ENCODE measurements at places on chromosomes 11 and 22. TPM values are rescaled to one million over a fixed set of nuclear protein-coding genes. Genes with fewer than 3 reads are reported as not detected.

OR5P2 gene
- total RNA-seq = not detected

GRCh38 chr11:46210133-46210636, 67.3 kb upstream of the CREB3L1 start:
- H3K4me1 ChIP-seq = peaks cover 13% of the 10 kb centered on the region
- peaks cover 16% of the 10 kb centered on the region for H3K27me3 ChIP-seq
- peak overlapping the region; percentile 20 for H3K4me3 ChIP-seq
- peak overlapping the region; percentile 10 for H3K27ac ChIP-seq
- DNase-seq = peak; percentile 42
- peaks cover 2% of the 10 kb centered on the region for H3K36me3 ChIP-seq

GRCh38 chr11:122042981-122043380, 73.0 kb downstream of the BLID start:
- H3K36me3 ChIP-seq = no peaks in the 10 kb centered on the region
- no peaks in the 10 kb centered on the region for H3K4me1 ChIP-seq
- no peak for DNase-seq
- no peaks in the 10 kb centered on the region for H3K27me3 ChIP-seq

GRCh38 chr11:88689548-88690240, 352.2 kb upstream of the CTSC start:
- H3K4me3 ChIP-seq = no peak overlapping the region
- H3K4me1 ChIP-seq = no peaks in the 10 kb centered on the region
- H3K27ac ChIP-seq = no peak overlapping the region
- no peaks in the 10 kb centered on the region for H3K36me3 ChIP-seq
- H3K27me3 ChIP-seq = no peaks in the 10 kb centered on the region
- DNase-seq = no peak

PSMD13 gene
- 166 TPM for total RNA-seq

GRCh38 chr11:33514079-33514925, 186.3 kb downstream of the C11orf91 start:
- DNase-seq = no peak
- no peak overlapping the region for H3K4me3 ChIP-seq
- no peak overlapping the region for H3K27ac ChIP-seq
- H3K27me3 ChIP-seq = peaks cover 7% of the 10 kb centered on the region
- no peaks in the 10 kb centered on the region for H3K36me3 ChIP-seq

GRCh38 chr11:17570034-17570433, 23.0 kb downstream of the OTOG start:
- H3K36me3 ChIP-seq = no peaks in the 10 kb centered on the region
- H3K4me1 ChIP-seq = peaks cover 6% of the 10 kb centered on the region
- H3K27ac ChIP-seq = no peak overlapping the region
- H3K27me3 ChIP-seq = peaks cover 9% of the 10 kb centered on the region
- no peak overlapping the region for H3K4me3 ChIP-seq

DNA sequence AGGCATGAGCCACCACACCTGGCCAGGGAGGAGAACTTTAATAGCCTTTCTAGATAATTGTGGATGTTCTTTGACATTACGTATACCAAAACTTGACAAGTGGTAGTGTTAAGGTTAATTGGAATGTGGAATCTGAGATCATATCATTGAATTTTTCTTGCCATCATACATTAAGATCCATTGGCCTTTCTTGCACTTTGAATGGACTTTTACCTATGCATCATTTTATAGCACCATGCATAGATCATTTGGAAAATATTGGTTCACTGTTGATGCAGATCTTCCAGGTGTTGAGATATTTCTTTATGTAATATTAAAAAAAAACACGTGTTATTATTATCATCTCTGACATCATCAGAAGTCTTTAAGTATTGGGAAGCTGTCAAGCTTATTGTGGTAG, 36.5 kb downstream of the ACER3 start:
- no peak overlapping the region for H3K4me3 ChIP-seq
- no peak for DNase-seq
- no peaks in the 10 kb centered on the region for H3K36me3 ChIP-seq
- no peaks in the 10 kb centered on the region for H3K4me1 ChIP-seq
- no peak overlapping the region for H3K27ac ChIP-seq
- H3K27me3 ChIP-seq = no peaks in the 10 kb centered on the region

- no peaks in the 10 kb centered on the region for H3K36me3 ChIP-seq
- DNase-seq = no peak
- H3K4me3 ChIP-seq = no peak overlapping the region
- peaks cover 2% of the 10 kb centered on the region for H3K4me1 ChIP-seq
- H3K27me3 ChIP-seq = peaks cover 26% of the 10 kb centered on the region
- no peak overlapping the region for H3K27ac ChIP-seq
Observed at GRCh38 chr22:46024136-46024840, 47.3 kb upstream of the WNT7B start.

GRCh38 chr22:42947211-42947990, 67.5 kb downstream of the PACSIN2 start:
- DNase-seq = no peak
- H3K36me3 ChIP-seq = peaks cover 2% of the 10 kb centered on the region

BBOX1 gene
- not detected for total RNA-seq

PKP3 gene
- 0.18 TPM for total RNA-seq

- DNase-seq = no peak
- H3K27ac ChIP-seq = no peak overlapping the region
- H3K36me3 ChIP-seq = no peaks in the 10 kb centered on the region
Observed at GRCh38 chr11:132330515-132330914, 960.1 kb downstream of the NTM start.

- H3K27ac ChIP-seq = no peak overlapping the region
- peaks cover 6% of the 10 kb centered on the region for H3K4me1 ChIP-seq
- no peak overlapping the region for H3K4me3 ChIP-seq
- H3K36me3 ChIP-seq = peaks cover 48% of the 10 kb centered on the region
Observed at GRCh38 chr22:41178425-41178975, 26.6 kb upstream of the L3MBTL2 start.

DNA sequence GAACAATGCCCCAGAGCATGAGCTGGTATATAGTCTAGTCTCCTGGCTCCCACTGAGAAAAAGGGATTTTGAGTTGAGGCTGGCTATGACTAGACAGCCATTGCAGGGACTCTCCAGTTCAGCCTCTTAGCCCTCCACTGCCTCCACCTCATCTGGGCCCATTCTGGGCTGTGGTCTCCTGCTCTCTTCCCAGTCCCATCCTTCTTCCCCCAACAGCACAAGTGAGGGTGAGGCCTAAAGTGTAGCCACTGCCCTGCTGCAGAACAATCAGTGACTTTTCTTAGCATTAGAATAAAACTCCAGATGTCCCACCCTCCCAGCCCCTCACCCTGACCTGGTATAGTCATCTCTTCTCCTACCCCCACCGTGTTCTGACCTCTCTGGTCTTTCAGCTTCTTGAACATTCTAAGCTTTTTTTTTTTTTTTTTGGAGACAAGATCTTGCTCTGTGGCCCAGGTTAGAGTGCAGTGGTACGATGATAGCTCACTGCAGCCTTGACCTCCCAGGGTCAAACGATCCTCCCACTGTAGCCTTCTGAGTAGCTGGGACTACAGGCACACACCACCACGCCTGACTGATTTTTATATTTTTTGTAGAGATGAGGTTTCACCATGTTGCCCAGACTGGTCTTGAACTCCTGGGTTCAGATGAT, 4.3 kb downstream of the MED15 start:
- no peak for DNase-seq
- H3K36me3 ChIP-seq = peaks cover 50% of the 10 kb centered on the region
- H3K27me3 ChIP-seq = no peaks in the 10 kb centered on the region
- peaks cover 67% of the 10 kb centered on the region for H3K4me1 ChIP-seq

DNA sequence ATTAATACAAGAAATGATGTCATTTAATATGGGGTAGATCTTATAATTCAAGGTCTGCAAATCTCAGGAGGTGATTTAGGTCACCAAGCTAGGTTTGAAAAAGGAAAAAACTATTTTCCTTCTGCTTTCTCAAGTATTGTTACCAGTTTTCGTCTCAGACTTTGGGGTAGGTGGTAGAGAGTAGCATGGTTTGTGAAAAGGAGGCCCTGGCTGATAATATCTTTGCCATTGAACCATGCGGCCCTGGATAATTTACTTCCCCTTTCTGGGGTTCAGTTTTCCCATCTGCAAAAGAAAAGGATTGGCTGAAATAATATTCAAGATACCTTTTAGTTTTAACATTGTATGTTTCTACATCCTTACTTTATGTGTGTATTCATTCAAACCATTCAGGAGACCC, 92.1 kb downstream of the WNT11 start:
- H3K27ac ChIP-seq = no peak overlapping the region
- no peak overlapping the region for H3K4me3 ChIP-seq
- no peaks in the 10 kb centered on the region for H3K4me1 ChIP-seq
- H3K27me3 ChIP-seq = no peaks in the 10 kb centered on the region
- peaks cover 5% of the 10 kb centered on the region for H3K36me3 ChIP-seq

MFNG gene
- total RNA-seq = 220 TPM

CALCB gene
- total RNA-seq = 1.4 TPM

ACRV1 gene
- not detected for total RNA-seq

ARAP1 gene
- 96.5 TPM for total RNA-seq

DNA sequence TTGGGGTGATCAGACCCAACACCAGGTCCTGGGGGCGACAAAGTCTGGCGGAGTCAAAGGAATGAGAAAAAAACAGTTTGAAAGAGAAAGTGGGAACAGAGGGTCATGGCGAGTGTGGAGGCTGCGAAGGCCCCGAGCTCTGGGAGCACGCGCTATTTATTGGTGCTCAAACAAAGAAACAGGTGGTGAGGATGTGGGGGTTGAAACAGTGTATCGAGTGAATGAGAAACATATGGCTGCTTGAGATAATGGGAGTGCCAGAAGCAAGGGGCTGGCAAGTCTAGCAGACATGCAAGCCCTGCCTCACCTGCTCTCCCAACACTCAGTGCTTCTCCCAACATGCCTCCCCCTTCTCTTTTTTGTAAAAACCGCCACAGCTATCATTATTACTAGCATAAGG, 7.8 kb upstream of the DUSP18 start:
- H3K4me1 ChIP-seq = peaks cover 7% of the 10 kb centered on the region
- H3K36me3 ChIP-seq = no peaks in the 10 kb centered on the region
- H3K27ac ChIP-seq = no peak overlapping the region
- peaks cover 34% of the 10 kb centered on the region for H3K27me3 ChIP-seq

IFT27 gene
- total RNA-seq = 33.7 TPM

DNA sequence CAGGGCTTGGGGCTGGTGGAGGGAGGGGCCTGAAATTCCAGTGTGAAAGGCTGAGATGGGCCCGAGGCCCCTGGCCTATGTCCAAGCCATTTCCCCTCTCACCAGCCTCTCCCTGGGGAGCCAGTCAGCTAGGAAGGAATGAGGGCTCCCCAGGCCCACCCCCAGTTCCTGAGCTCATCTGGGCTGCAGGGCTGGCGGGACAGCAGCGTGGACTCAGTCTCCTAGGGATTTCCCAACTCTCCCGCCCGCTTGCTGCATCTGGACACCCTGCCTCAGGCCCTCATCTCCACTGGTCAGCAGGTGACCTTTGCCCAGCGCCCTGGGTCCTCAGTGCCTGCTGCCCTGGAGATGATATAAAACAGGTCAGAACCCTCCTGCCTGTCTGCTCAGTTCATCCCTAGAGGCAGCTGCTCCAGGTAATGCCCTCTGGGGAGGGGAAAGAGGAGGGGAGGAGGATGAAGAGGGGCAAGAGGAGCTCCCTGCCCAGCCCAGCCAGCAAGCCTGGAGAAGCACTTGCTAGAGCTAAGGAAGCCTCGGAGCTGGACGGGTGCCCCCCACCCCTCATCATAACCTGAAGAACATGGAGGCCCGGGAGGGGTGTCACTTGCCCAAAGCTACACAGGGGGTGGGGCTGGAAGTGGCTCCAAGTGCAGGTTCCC, at the start of gene APOC3:
Gene APOC3 (plus strand): TSS at position 383 of the 659 bp plus-strand sequence. CDS start 676 bp downstream, outside the sequence.
- no peaks in the 10 kb centered on the region for H3K36me3 ChIP-seq
- no peak within 1 kb of the TSS for H3K4me3 ChIP-seq
- no peak for DNase-seq
- H3K27ac ChIP-seq = no peak within 1 kb of the TSS
- H3K27me3 ChIP-seq = no peaks in the 10 kb centered on the region

GRCh38 chr22:32882360-32882755, 80.9 kb downstream of the TIMP3 start:
- no peaks in the 10 kb centered on the region for H3K4me1 ChIP-seq
- no peak overlapping the region for H3K4me3 ChIP-seq
- no peaks in the 10 kb centered on the region for H3K36me3 ChIP-seq
- H3K27ac ChIP-seq = no peak overlapping the region
- peaks cover 11% of the 10 kb centered on the region for H3K27me3 ChIP-seq
- DNase-seq = no peak

DNA sequence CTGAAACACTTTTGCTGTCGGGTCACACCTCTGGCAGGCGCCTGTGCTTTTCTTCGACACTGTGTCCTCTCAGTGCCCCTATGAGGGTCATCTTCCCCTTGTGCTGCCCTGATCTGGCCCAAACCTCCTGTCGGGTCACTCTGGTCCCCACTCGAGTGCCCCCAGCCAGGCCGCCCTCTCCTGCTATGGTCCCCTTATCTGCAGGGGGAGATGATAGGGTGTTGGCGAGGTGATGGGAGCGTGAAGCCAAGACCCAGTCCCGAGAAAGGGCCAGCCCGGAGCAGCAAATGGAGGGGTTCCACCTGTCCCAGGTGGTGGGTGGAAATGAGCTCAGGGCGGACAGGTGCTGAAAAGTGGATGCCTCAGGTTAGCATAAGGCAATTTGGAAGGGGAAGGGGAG, 9.7 kb downstream of the NADSYN1 start:
- H3K4me1 ChIP-seq = peaks cover 6% of the 10 kb centered on the region
- DNase-seq = no peak
- H3K36me3 ChIP-seq = peaks cover 50% of the 10 kb centered on the region
- no peak overlapping the region for H3K4me3 ChIP-seq

- H3K27me3 ChIP-seq = peaks cover 9% of the 10 kb centered on the region
- no peak for DNase-seq
- no peaks in the 10 kb centered on the region for H3K36me3 ChIP-seq
- no peaks in the 10 kb centered on the region for H3K4me1 ChIP-seq
- H3K4me3 ChIP-seq = no peak overlapping the region
- H3K27ac ChIP-seq = no peak overlapping the region
Observed at GRCh38 chr11:114482114-114482513, 42.8 kb downstream of the REXO2 start.

YAP1 gene
- 0.09 TPM for total RNA-seq

DNA sequence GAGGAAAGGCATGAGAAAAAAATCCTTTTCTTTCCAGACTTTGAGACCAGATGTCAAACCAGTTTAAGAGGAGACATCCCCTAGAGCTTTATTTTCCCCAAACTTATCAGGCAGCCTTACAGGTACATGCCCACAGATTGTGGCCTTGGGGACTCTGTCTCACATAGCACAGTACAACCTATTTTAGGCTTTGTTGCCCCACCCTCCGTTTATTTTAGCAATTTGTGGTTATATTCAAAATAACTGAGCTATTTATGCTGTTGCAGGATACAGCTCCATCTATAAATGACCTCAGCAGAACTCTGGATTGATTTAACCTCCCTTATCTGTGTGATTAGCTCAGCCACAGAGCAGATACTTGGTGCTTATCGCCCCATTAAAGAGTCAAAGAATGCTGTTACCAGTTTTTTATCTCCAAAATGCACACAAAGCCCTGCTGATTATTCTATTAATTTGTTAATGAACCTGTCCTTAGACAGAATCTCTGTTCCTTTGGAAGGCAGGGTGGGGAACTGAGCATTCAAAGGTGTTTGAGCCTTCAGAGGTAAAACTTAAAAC, 525.2 kb downstream of the OPCML start:
- H3K4me1 ChIP-seq = no peaks in the 10 kb centered on the region
- H3K27me3 ChIP-seq = no peaks in the 10 kb centered on the region
- no peak for DNase-seq
- H3K27ac ChIP-seq = no peak overlapping the region

TOB2 gene
- 38.8 TPM for total RNA-seq
